H1 (cell line): ENCODE measurements at places on chromosomes 11 and 22.

GRCh38 chr11:59900366-59901126 is 22.0 kb downstream of the OOSP3 start:
- H3K27me3 ChIP-seq, result no peaks in the 10 kb centered on the region
- H3K4me3 ChIP-seq, result no peak overlapping the region
- H3K4me1 ChIP-seq, result no peaks in the 10 kb centered on the region
- no peak overlapping the region for H3K27ac ChIP-seq
- DNase-seq, result no peak

- 0 out of 2 replicates have a peak, but pooled peaks cover 2% of the 10 kb centered on the region for H3K4me1 ChIP-seq
- no peak for DNase-seq
- no peak within 1 kb of the TSS for H3K4me3 ChIP-seq
- no peaks in the 10 kb centered on the region for H3K36me3 ChIP-seq
- no peak within 1 kb of the TSS for H3K27ac ChIP-seq
These were observed at the start of gene MS4A6A for GRCh38 chr11:60182541-60183330. Gene MS4A6A (minus strand): TSS chr11:60183083. CDS start chr11:60181727, 1,356 bp downstream.

- H3K27me3 ChIP-seq, result no peaks in the 10 kb centered on the region
- no peak overlapping the region for H3K27ac ChIP-seq
- no peaks in the 10 kb centered on the region for H3K36me3 ChIP-seq
- no peaks in the 10 kb centered on the region for H3K4me1 ChIP-seq
These were observed 33.1 kb upstream of the SMPD1 start for GRCh38 chr11:6357222-6357621.

- no peaks in the 10 kb centered on the region for H3K27me3 ChIP-seq
- no peak overlapping the region for H3K4me3 ChIP-seq
- peaks cover 4% of the 10 kb centered on the region; the same call in 1 of the 2 replicates for H3K4me1 ChIP-seq
- no peak for DNase-seq
These were observed 106.3 kb downstream of the MPPED2 start for GRCh38 chr11:30479899-30480298.

- no peak for DNase-seq
- H3K4me3 ChIP-seq, result no peak overlapping the region
- no peaks in the 10 kb centered on the region for H3K4me1 ChIP-seq
- no peaks in the 10 kb centered on the region for H3K27me3 ChIP-seq
- H3K27ac ChIP-seq, result no peak overlapping the region
- H3K36me3 ChIP-seq, result no peaks in the 10 kb centered on the region
These were observed 16.2 kb downstream of the CBL start for GRCh38 chr11:119222308-119222707.

- no peak for DNase-seq
- H3K27me3 ChIP-seq, result no peaks in the 10 kb centered on the region
- H3K36me3 ChIP-seq, result no peaks in the 10 kb centered on the region
- H3K4me1 ChIP-seq, result peaks cover 2% of the 10 kb centered on the region; the same call in 1 of the 2 replicates
- no peak overlapping the region for H3K27ac ChIP-seq
These were observed 112.8 kb upstream of the CADM1 start for GRCh38 chr11:115616971-115617370.

DNA sequence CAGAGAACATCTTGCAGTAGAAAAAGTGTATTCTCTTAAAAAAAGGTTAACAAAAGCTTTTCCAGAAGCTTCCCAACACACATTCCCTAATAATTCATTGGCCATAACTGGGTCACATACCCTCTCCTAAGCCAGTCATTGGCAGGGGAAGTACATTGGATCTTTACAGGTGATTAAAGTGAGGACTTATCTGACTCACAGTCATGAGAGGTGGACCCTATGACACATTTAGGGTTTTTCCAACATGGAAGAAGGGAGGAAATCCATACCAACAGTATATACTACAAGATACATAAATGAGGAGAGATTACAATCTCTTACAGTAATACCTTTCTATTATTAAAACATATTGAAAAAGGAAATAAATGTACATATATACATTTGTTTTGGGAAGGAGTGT is 72.2 kb downstream of the CCDC73 start:
- no peaks in the 10 kb centered on the region for H3K27me3 ChIP-seq
- no peak for DNase-seq
